ENCODE measurements at places on chromosomes 16 and 17.

GRCh38 chr16:27244363-27244755 lies 24.2 kb downstream of the NSMCE1 start:
- no peak for DNase-seq

GRCh38 chr16:3020604-3021448 lies 658 bp downstream of the TNFRSF12A start:
- peak; percentile 65 for DNase-seq

GRCh38 chr17:10058921-10059683 lies 139.3 kb downstream of the GAS7 start:
- no peak for DNase-seq

GRCh38 chr17:3004150-3004801 lies 59.1 kb downstream of the OR1D5 start:
- DNase-seq, result peak; percentile 32

- DNase-seq, result no peak
Observed at GRCh38 chr16:66020642-66021041, 345.8 kb upstream of the CDH5 start.

GRCh38 chr16:1788708-1789100 lies 4.8 kb downstream of the IGFALS start:
- no peak for DNase-seq

DNA sequence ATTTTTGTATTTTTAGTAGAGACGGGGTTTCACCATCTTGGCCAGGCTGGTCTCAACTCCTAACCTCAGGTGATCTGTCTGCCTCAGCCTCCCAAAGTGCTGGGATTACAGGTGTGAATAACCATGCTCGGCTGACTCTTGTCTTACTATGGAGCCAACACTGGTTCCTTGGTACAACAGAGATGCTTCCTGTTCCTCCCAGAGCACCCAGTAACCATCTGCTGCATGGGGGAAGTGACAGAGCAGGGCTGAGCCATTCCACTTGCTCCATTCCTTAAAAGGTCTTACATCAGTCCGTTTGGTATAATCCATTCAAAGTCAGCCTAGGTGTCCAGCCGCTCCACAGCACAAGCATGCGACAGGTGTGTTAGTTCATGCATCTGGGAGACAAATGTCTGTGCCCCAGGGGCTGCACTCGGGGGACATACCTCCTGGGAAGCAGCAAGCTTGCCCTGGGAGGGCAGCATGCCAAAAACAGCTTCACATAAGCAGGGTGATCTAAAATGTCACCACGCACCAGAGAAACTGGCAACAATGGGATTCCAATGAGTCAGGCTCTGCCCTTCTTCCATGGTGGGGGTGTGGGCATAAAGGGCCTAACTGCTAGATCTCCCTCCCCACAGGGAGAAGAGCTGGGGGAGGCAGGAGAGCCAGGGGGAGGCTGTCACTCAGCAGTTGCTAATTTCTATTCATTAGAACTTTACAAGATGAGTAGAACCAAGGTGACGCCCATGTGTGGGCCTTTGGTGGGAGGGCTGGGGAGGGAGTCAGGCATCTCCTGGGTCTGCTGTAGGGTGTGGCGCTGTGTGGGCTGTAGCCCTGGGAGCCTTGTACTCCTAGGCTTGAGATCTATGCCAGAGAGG lies 35.5 kb downstream of the PIPOX start:
- no peak for DNase-seq

DNA sequence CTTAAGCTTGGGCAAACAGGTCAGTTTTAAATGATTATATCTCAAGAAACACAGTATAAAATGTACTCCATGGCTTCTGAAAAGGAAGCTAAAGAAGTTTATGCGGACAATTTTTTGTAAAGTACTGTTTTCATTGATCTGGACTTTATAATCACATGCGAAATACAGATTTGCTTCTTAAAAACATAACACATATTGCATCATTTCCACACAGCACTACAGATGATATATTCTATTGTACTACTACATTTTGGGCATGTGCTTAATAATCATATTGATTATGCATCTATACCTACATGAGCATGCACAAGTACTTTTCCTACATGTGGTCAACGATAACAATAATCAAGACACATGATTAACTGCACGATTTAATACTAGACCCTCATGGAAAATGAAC lies 22.5 kb downstream of the TRIM37 start:
- DNase-seq, result no peak

- DNase-seq, result no peak
Observed at GRCh38 chr16:77928096-77928495, 94.3 kb upstream of the CLEC3A start.

GRCh38 chr17:68346448-68346847 lies 55.2 kb downstream of the ARSG start:
- DNase-seq, result peak; percentile 69
